ENCODE measurements at places on chromosomes 6 and 20.

DNA sequence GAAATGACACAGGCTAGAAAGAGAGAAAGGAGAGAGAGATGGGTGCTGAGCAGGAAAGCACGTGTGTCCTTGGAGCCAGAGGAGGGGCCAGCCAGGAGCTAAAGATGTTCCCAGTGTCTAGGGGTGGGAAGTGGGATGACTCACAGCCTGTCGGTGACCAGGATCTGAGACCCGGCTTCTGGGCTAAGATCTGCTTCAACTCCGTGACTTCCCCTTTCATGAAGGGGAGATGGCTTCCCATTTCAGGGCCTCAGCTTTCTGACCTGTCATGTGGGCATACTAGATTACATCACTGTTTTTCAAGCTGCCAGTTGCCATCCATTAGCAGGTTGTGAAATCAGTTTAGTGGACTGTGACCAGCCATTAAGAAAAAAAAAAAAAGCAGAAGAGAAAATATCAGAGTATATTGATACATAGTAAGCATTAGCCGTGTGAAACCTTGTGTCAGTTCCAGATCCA lies 5.4 kb downstream of the TGM3 start:
- DNase-seq: peak; percentile 74

DNA sequence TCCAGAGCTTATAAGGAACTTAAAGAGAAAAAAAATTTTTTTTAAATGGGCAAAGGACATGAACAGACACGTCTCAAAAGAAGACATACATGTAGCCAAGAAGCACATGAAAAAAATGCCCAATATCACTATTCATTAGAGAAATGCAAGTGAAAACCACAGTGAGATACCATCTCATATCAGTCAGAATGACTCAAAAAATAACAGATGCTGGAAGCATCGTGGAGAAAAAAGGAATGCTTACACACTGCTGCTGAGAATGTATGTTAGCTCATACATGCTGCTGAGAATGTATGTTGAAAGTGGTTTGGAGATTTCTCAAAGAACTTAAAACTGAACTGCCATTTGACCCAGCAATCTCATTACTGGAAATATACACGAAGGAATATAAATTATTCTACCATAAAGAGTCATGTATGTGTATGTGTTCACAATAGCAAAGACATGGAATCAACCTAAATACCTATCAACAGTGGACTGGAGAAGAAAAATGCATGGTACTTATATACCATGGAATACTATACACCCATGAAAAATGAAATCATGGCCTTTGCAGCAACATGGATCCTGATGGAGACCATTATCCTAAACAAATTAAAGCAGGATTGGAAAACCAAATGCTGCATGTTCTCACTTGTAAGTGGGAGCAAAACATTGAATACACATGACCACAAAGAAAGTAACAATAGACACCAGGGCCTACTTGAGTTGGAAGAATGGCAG lies 5.2 kb downstream of the OR11A1 start:
- DNase-seq: no peak

DNA sequence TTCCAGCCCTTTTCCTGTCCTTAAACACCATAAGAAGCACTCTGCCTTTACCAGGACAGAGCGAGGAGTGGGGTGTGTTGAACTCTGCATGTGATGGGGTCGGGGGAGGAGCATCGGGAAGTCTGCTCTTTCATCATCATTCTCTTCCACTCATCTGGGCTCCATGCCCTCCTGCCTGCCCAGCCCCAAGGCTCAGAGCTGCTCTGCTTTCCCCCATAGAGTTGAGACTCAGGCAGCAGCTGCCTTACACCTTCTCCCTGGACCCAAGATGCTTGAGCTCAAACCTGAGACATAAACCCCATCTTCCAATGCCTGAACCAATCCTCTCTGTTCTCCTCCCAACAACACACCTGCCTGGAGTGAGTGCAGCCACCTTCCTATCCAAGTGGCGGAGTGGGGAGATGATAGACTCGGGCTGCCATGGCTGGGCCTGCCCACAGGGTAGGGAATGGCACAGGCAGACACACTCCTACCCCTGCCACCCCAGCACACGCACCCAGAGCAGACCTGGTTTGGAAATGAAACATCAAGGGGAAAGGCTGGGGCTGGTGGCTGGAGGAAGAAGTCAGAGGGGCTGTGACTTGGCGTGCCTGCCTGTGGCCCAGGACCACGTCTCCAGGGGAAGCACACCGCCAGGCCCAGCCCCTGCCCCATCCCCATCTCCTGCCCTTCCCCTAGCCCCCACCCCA lies 28.4 kb downstream of the TFEB start:
- no peak for DNase-seq

DNA sequence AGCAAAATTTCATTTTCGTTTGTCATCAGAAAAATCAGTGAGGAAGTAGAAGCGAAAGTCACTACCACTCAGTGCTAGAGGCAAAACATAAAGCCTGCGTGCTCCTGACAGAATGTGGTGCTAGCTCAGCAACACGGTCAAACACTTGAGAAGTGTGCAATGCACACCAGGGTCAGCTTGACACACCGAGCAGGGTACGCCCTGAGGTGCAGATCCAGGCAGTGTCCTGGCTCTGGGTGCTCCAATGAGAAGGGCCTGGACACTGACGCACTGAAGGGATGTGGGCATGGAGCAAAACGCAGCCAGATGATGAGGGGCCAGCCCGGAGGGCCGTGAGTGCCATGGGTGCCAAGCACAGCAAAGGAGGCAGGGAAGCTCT lies 5.9 kb downstream of the RNASET2 start:
- DNase-seq: no peak

DNA sequence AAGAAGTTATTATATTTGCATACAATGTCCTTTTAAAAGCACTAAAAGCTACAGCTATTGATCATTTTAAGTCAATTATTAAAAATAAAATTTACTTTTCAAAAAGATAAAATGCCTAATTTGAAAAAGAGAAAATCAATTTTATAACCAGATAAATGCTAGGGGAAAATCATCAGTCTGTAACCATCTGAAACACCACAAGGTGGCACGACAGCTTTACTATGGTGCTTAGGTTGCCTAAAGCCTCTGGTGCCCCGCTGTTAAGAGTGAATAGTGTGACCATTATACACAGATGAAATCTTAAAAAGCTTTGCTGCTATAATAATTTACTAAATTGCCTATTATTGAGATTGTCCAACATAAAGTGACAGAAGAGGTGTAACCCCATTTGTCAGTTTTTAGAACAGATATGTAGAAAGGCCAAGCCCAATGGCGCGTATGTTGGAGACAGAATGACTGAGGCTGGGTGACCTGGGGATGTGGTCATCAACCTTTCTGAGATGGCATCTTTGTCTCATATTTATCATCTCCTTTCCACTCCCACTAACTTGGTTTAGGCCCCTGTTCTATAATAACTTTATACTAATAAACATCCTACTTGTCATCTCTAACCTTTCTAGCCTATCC lies 100.8 kb downstream of the MOXD1 start:
- DNase-seq: no peak

DNA sequence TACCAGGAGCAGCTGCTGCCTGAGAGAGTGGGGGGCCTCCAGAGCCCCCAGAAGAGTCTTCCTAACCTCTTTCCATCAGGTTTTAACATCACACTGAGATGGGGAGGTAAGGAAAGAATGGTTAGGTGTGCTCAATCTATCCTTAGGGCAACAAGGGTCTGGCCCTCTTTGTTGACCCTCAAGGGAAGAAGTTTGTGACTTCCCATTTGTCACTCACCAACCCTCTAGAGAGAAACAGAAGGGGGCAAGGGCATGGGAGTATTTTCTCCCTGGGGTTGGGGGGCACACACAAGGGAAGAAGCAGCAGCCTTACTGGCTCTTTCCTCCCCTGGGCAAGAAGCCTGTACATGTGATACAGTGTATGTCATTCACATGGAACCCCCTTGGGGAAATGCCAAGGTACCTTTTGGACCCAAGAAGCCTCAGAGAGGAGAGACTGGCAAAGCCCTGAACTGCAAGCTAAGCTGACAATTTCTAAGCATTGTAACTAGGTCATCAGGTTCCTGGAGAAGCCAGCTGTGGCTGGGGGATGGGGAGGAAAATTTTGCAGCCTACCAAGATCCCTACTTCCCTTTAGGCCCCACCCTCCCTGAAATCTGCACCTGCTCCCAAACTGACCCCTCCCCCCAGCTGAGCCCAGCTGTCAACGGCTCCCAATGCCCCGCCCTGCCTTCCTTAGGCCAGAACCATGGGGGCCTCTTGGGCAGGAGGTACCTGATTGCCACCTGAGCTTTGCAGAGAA lies 14.5 kb downstream of the BCL2L1 start:
- peak; percentile 67 for DNase-seq

DNA sequence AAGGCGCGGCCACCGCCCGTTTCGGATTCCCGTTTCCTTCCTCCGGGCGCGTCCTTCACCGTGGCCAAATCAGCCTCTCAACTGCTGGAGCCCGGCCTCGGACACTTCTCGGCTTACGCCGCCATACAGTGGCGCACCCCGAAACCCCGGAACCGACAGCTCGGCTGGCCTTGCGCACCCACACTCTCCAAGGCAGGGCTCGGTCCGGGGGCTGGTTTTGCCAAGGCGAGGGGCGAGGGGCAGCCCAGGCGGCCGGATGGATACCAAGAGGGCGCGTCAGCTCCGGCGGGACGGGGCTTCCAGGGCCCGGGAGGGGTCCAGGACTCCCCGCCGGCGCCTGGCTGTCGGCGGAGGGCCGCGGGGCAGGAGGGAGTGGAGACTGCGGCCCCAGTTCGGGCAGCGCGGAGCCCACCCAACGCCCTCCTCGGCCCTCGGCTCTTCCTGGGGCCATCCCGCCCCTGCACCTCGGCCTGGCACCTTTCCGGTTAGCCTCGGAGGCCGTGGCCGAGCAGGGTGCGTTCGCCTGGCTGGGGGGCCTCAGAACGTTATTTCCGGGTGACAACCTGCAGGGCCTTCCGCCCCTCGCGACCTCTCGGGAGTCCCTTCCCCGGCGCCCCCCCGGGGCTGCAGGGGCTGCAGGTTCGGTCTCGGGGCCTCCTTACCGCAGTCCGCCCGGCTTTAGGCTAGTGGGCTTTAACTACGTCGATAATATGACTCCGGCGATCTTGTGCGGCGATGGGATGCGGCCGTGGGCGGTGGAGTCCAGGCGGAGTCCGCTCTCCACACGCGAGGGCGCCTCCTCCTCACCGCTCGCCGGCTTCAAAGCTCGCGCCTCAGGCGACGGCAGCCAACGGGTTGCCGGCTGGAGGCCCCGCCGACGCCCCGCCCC lies 697 bp upstream of the CEP43 start:
- peak; percentile 75 for DNase-seq

DNA sequence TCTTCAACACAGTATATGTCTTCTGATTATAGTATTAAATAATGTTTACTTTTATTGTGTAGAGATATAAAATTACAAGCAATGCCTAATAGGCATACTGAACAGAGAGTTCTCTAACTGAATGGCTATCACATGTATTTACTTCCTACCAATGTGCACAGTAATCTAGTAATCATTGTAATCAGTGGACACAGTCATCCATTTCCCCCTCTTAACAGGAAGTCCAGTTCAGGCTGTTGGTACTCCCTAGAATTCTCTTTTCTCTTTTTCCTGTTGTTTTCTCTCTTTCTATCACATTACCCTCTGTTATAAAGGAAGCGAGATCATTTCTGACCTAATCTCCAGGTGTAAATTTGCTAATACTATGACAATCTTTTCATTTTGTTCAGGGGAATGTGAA lies 172.5 kb downstream of the HTR1B start:
- DNase-seq: no peak

DNA sequence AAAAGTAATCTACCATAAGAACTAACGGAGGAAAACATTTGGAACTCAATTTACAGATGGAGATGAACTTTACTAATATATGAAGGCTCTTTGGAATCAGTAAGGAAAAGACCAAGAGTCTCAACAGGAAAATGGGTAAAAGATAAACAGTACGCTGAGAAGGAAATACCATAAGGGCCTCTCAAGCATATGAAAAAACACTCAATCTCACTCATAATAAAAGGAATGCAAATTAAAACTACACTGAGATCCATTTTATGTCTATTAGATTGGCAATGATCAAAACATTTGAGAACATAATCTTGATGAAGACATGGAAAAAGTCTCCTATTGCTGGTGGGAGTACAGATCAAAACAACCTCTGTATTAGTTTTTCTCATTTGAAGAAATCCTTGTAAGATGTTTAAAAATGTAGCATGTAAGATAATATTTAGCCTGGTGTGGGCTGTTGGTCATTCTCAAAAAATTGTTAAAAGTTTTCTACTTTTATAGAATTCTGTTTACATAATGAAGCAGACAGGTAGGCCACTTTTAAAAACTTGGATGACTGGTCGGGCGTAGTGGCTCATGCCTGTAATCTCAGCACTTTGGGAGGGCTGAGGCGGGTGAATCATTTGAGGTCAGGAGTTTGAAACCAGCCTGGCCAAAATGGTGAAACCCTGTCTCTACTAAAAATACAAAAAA lies 14.5 kb downstream of the REV3L start:
- no peak for DNase-seq

GRCh38 chr6:169398342-169399105 lies 144.9 kb upstream of the THBS2 start:
- no peak for DNase-seq

DNA sequence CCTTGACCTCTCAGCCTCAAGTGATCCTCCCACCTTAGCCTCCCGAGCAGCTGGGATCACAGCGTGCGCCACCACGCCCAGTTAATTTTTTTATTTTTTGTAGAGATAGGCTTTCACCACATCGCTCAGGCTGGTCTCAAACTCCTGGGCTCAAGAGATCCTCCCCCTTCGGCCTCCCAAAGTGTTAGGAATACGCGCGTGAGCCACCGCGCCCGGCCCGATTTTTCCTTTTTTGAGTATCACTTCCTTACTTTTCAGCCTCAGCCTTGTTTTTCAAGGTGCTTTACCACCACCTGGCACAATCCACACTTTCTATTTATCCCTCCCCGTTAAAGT lies 791 bp upstream of the STX11 start:
- DNase-seq: peak; percentile 67

GRCh38 chr20:48220033-48220633 lies 434.9 kb upstream of the SULF2 start:
- DNase-seq: no peak

- DNase-seq: no peak
Observed at GRCh38 chr6:129672881-129673631, 36.9 kb downstream of the ARHGAP18 start.

- DNase-seq: no peak
Observed at GRCh38 chr6:149260214-149260874, 57.2 kb upstream of the TAB2 start.

- DNase-seq: no peak
Observed at GRCh38 chr6:123105561-123105960, 109.5 kb downstream of the CLVS2 start.

DNA sequence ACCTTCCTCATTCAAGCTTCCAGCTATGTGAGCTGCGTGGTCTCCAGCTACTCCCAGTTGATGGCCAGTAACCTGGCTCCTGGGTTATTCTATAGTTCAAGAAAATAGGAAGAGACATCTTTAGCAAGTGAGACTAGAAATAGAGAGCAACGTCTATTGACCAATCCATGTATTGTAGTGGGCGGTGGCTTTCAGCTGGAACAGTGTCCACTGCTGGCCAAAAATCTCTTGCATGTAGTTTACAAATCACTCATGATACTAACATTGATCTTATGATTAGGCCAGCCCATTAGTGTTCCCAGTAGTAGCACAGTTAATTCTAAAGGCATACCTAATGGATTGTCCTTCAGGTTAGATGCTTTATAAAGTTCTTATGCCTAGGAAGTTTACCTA lies 58.9 kb upstream of the SCP2D1 start:
- DNase-seq: no peak

GRCh38 chr6:56683882-56684281 lies 41.2 kb upstream of the DST start:
- DNase-seq: no peak

GRCh38 chr6:6643398-6643797 lies 54.9 kb downstream of the LY86 start:
- no peak for DNase-seq
